ENCODE measurements at places on chromosomes 13 and 19.

DNA sequence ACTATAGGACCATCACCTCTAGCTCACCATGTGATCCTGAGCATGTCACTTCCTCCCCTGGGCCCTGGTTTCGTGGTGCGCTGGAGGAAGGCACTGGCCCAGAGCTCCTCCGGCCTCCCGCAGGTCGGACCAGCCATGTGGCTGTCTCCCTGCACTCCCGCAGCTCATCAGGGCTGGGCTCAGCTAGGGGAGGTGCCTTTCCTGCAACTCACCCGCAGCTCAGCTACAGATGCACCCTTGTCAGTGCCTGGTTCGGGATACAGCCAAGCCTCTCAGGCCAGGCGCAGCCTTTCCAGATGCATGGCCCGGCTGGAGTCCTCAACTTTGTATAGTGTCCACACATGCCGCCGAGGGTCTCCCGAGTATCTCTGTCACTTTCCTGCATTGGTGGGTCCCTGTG is 138.2 kb upstream of the VSTM2B start:
- DNase-seq = no peak

DNA sequence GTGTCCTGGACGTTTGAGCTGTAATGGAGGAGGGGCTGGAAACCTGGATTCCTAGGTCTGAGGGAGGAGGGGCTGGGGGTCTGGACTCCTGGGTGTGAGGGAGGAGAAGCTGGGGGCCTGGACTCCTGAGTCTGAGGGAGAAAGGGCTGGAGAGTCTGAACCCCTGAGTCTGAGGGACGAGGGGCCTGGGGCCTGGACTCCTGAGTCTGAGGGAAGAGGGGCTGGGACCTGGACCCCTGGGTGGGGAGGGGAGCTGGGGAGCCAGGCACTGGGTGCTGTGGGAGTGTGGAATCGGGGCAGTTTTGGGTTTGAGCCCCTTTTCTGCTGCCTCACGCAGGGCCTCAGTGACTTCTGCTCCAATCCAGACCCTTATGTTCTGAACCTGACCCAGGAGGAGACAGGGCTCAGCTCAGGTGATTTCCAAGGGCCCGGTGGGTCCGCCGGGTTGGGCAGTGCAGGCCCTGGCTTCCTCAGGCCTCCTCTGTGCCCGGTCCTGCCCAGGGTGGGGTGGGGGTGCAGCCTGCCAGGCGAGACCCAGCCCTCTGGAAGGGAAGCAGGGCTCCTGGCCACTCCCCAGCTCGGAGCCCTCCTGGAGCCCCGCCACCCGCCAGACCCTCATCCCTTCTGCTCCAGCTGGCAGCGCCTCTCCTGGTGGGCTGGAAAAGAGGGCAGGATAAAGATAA is 14.4 kb downstream of the TTYH1 start:
- no peak for DNase-seq

DNA sequence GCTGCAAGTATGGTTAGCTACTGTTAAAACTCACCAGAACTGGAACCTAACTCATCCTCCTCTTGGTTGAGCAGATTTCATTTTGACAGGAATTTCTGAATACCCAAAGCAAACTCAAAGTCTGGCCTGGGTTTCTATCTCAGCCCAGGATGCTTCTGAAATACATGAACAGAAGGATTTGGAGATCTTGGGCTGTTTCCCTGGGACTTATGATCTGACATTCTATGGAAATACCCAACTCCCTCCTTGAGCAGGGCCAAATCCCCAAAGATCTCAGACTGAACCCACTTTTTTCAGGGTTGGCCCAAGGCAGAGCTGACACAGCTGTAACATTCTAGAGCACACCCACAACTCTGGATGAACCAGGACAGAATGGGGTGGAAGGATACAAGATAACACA is 1.1 kb upstream of the ITM2B start:
- no peak for DNase-seq

DNA sequence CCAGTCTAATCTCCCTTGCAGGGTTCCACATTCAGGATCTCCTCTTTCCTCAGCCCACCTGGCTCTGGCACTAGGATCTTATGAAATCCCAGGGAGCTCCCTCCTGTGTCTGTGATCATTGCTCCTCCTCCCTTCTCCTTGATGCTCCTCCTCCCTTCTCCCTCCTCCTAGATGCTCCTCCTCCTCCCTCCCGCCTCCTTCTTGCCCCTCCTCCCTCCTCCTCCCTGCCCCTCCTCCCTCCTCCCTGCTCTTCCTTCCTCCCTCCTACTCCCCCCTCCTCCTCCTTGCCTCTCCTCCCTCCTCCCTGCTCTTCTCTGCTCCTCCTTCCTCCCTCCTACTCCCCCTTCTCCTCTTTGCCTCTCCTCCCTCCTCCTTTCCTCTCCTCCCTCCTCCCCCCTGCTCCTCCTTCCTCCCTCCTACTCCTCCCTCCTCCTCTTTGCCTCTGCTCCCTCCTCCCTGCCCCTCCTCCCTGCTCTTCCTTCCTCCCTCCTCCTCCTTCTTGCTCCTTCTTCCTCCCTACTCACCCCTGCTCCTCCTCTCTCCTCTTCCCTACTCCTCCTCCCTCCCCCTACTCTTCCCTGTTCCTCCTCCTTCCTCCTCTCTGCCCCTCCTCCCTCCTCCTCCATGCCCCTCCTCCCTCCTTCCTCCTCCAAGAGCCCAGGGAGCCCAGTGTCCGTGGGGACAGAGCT is 14.9 kb upstream of the ZBTB7A start:
- DNase-seq = no peak

DNA sequence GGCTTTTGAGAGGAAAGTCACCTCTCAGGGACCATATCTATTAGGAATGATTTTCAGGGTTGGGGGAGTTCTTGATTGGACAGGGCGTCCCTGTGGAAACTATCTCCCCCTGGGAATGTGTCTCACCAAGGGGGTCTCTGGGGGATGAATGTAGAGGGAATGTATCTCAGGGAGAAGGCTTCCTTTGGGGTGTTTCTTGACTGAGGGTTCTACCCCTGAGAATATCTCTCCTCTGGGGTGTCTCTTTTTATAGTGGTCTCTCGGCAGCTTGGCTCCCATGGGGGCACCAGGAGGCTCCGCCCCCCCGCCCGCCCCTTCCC is 1.0 kb downstream of the RTBDN start:
- no peak for DNase-seq

- DNase-seq = no peak
These were observed 5.5 kb downstream of the MAB21L1 start for GRCh38 chr13:35470671-35471661.

DNA sequence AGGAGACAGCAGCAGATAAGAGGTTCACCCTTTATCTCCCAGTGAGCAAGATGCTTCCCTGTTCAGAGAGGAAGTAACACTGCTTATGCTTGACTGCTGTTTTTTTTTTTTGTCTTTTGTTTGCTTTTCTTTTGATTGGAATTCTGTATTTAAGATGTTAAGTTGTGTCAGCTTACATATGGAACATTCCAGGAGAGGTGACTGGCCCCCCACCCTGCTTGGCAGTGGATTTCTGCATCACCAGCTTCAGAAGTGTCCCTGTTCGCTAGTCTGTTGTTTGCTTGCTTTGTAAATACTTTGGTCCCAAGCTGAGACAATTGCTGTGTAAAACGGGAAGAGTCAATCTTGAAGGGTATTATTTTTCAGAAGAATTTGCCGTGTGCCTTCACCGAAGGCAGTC is 43.0 kb downstream of the IFT88 start:
- DNase-seq = no peak

DNA sequence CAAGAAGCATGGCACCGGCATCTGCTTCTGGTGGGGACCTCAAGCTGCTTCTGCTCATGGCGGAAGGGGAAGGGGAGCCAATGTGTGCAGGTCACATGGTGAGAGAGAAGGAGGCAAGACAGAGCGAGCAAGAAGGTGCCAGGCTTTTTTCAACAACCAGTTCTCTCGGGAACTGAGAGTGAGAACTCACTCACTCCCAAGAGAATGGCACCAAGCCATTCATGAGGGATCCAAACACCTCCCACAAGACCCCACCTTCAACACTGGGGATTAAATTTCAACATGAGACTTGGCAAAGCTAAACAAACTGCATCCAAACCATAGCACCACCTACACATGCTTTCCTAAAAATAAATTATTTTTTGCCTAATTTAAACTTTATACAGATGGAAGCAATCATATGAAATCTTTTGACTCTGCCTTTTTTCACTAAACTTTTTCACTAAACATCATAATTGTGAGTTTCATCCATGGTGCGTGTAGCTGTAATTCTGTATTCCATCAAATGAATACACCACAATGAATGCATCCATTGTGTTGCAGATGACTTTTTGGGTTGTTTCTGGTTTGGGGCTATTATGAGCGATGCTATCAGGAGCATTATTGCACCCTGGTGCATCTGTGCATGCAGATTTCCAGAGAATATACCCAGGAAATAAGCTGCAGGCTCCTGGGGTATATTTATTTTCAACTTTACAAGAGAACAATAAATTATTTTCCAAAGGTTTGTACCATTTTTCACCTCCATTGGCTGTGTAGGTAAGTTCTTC is 14.6 kb upstream of the IPO5 start:
- DNase-seq = no peak

DNA sequence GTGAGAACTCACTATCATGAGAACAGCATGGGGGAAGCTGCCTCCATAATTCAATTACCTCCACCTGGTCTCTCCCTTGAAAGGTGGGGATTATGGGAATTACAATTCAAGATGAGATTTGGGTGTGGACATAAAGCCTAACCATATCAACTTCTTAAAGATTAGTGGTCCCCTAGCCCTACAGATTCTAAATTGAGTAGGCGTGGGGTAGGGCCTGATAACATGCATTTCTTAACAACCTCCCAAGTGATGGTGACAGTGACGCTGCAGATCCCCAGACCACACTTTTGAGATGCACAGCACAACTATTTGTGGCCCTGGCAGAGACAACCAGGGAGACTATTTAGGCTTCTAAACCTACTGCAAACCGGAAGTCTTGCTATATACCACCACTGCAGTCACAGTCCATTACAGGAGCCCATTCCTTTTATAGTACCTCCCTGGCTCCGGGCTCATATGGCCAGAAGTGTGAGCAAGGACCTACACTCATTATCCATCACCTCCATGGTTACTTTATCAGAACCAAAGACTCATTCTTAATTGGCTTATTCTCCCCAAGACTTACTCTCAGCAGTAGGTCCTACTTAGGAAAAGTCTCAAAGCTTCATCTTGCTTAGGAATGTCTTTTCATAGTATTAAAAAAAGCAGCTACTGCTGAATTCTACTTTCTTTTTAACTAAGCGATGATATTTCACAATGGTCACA is 2.1 kb upstream of the DPY19L3 start:
- DNase-seq = no peak

GRCh38 chr13:101594936-101595335 is 142.5 kb downstream of the ITGBL1 start:
- no peak for DNase-seq

GRCh38 chr19:4987692-4988370 is 18.9 kb downstream of the KDM4B start:
- DNase-seq = no peak

- DNase-seq = no peak
These were observed 1.5 kb downstream of the N4BP2L1 start for GRCh38 chr13:32426191-32426989.

GRCh38 chr19:5621311-5621944 is 1.1 kb downstream of the SAFB2 start:
- DNase-seq = no peak

DNA sequence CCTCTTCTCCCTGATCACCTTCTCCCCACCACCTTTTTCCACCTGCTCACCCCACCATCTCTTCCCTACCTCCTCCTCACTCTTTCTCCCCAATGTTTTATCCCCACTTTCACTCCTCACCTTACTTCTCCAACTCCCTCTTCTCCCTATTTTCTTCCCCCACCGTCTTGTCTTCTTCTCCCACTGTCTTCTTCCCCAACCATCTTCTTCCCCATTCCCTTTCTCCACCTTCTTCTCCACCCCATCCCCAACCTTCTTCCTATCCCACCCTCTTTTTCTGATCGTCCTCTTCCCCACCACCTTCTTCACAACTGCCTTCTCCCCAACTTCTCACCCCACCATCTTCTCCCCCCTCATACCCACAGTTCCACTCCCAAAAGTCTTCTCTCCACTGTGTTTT is 929.4 kb downstream of the UQCRFS1 start:
- DNase-seq = no peak

Measured in SHP77 treated with DMSO at 0.1 percent for 48 hours (cell line).